ENCODE measurements at places on chromosomes 11 and 22.
A peak's percentile ranks its signal among the peaks of the same experiment; 100 is the strongest.

- DNase-seq, result no peak
These were observed 7.4 kb upstream of the HEPACAM start for GRCh38 chr11:124943254-124943616.

DNA sequence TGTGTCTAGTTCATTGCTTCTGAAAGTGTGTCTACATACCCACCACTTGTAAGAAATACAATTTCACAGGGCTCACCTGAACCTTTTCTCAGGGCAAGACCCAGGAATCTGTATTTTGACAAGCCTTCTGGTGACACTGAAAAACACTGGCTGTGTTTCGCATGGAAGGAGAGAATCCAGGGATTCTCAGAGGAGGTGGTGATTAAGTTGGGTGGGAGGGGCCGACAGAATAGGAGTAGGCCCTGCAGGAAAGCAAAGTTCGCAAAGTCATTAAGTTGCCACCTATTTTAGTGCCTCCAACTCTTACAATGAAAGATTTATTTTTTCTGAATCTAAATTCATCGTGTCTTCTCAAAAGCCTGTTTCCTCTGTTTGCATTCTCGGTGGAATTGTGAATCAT lies 186.8 kb downstream of the FAT3 start:
- DNase-seq, result no peak

DNA sequence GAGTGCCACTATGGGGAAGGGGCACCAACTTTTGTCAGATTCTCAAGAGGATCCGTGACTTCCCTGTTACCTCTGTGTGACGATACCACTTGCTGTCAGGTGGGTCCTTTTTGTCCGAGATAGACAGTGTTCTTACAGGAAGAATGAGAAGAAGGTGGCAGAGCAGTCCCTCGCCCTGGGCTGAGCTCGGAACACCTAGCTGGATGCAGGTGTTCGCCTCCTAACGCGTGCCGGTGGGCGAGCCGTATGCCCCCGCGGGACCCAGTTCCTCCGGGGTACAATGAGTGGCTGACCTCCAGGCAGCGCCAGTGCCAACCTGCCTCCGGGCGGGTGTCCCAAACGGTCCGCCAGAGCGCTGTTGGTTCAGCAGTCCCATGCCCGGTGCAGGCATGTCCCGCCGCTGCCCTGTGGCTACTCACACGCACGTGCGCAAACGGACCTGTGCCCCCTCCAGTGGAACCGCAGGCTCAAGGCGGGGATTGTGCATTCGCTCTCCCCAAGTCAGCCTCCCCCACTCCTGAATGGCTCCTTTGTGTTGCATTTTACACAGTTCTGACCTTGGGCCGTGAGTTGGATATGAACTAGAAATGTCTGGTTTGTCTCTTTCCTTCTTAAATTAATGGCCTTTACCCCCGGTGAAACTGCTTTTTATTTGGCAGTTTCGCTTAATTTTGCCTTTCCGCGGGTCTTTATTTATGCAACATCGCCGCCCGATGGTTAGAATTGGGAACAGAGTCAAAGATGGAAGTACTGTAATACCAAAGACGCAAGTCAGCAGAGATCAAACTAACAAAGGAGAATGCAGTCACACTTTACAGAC lies 1.1 kb upstream of the ABTB2 start:
- DNase-seq, result peak; percentile 51

DNA sequence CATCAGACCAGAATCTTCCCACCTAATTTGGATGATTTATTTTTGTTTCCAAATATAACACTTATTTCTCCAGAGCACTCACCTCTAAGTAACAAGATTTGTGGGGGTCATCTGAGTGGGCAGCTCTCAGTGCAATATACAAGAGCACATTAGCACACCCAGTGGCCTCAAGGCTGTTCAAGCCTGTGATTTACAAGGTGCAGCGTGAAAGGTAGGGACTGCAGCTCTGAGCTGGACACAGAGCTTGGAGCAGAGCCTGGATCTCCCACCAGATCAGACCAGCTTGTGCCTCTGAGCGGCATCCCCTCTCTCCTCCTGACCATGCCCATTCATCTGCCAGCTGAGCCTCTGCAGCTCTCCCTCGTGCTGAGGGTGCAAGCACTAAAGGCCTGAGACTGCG lies 323.3 kb upstream of the ZC3H12C start:
- no peak for DNase-seq

DNA sequence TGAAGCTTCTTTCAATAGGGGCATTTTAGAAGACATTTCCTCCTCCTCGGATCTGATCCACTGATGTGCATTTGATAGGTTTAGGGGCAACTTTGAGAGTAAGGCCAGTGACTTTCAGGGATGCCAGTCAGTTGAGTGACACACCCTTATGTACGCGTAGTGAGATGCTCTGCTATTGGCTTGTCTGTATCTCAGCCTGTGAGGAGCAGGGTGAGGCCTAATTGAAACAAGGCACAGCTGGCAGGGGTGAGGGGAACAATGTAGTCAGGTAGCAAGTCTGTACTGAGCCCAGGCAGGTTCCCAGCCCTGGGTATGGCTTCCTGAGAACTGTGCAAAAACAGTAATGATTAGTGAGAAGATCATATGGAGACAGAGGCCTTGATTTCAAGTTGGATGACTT lies 61.5 kb downstream of the STIM1 start:
- no peak for DNase-seq
